ENCODE measurements at places on chromosomes 3 and 15. TPM values are rescaled to one million over a fixed set of nuclear protein-coding genes. Genes with fewer than 3 reads are reported as not detected.

Gene THAP10
- 3.4 TPM for total RNA-seq

Gene FBXO45
- 15.7 TPM for total RNA-seq

Gene ZNF770
- total RNA-seq = 35.2 TPM

Gene PPP2R3A
- 11.8 TPM for total RNA-seq

Gene CYP8B1
- total RNA-seq = not detected

Gene MESP1
- 0.28 TPM for total RNA-seq

Gene CHRM5
- not detected for total RNA-seq

Gene GOLGA8T
- total RNA-seq = 0.28 TPM

Gene SYNPR
- not detected for total RNA-seq

Gene NR1I2
- total RNA-seq = not detected

Gene CKMT1B
- total RNA-seq = not detected

Gene OSBPL10
- 19.2 TPM for total RNA-seq

Gene PRSS50
- not detected for total RNA-seq

Gene OXTR
- total RNA-seq = 29.9 TPM

Gene GCNT3
- under 0.01 TPM for total RNA-seq

Gene CPLX3
- not detected for total RNA-seq

Gene AADACL2
- not detected for total RNA-seq

Gene SAMMSON
- total RNA-seq = 0.28 TPM

Gene TMEM207
- not detected for total RNA-seq

Gene HEG1
- 146 TPM for total RNA-seq

Gene TMC3
- 3.9 TPM for total RNA-seq

Gene CATSPER2
- 0.96 TPM for total RNA-seq

Gene SLC22A13
- 0.58 TPM for total RNA-seq

Gene AGTR1
- total RNA-seq = 2.3 TPM

Gene TOP2B
- total RNA-seq = 63.7 TPM

Gene ZBTB47
- 28.6 TPM for total RNA-seq

Gene C3orf80
- total RNA-seq = 0.58 TPM

Gene EHD4
- total RNA-seq = 22.8 TPM

Gene AGBL1
- total RNA-seq = not detected

Gene VIPR1
- 7.7 TPM for total RNA-seq

Gene SH2D7
- not detected for total RNA-seq

Gene CRABP1
- total RNA-seq = not detected

Gene SPATA12
- not detected for total RNA-seq

Gene DMXL2
- total RNA-seq = 28.5 TPM

Gene EPHB3
- total RNA-seq = 3.1 TPM

Gene RASGRF1
- total RNA-seq = not detected

Gene GABRA5
- total RNA-seq = 0.28 TPM

Gene MESP2
- total RNA-seq = 0.77 TPM

Gene TNFSF10
- total RNA-seq = 0.96 TPM

Gene GOLGA6L10
- 0.19 TPM for total RNA-seq

Gene PRR20G
- not detected for total RNA-seq

Gene CYP1A2
- total RNA-seq = not detected

Gene CRYGS
- 0.77 TPM for total RNA-seq

Gene NDUFB5
- total RNA-seq = 140 TPM
